ENCODE measurements at places on chromosomes 1 and 21.

- DNase-seq: no peak
Measured at GRCh38 chr1:146036241-146036964, 14.9 kb upstream of the HJV start.

DNA sequence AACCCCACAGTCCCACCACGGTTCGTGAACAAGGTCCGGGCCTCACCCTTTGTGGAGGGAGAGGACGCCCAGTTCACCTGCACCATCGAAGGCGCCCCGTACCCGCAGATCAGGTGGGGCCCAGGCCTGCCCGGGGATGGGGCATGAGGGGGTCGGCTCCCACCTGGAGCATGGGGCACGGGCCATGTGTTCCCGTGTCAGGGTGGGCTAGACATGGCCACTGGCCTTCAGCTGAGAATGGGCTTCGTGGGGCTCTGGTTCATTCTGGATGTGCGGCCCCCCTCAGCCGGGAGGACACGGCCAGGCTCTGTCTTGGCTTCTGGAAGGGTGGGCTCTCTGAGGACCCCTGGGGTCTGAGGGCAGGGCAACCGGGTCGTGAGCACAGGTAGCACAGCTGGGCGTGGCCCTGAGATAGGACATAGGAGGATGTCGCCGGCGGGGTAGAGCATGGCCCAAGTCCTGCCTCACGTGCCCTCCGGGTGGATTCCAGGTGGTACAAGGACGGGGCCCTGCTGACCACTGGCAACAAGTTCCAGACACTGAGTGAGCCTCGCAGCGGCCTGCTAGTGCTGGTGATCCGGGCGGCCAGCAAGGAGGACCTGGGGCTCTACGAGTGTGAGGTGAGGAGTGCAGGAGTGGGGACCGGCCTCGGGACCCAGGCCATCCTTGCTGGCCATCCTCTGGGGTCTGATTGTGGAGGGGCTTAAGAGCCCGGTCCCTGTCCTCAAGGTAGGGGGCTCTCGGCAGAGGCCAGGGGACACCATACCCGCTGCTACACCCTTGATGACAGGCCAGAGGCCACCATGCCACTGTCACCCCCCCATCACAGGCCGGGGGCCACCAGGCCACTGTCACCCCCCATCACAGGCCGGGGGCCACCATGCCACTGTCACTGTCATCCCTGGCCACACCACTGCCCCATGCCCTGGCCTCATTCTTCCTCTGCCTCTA, 55.5 kb downstream of the TRIM11 start:
- DNase-seq: no peak

DNA sequence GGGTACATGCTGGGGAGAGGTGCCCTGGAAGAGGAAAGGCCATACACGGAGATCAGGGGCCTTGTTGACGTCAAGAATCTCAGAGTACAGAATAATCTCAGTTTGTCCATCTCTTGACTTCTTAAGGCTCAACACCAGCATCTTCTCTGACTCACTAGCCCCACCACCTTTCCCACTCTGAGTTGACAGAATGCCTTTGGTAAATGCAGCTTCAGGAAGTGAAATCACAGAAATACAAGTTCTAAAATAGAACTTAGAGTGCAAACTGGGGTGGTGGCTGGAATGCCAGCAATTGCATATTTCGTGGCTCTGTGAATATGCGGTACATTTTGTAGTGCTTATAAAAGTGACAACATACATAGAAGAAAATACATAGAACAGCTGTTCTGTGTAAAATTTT, 1.6 kb downstream of the COG2 start:
- DNase-seq: no peak

GRCh38 chr1:15683345-15684039, 628 bp upstream of the PLEKHM2 start:
- peak; percentile 62 for DNase-seq

DNA sequence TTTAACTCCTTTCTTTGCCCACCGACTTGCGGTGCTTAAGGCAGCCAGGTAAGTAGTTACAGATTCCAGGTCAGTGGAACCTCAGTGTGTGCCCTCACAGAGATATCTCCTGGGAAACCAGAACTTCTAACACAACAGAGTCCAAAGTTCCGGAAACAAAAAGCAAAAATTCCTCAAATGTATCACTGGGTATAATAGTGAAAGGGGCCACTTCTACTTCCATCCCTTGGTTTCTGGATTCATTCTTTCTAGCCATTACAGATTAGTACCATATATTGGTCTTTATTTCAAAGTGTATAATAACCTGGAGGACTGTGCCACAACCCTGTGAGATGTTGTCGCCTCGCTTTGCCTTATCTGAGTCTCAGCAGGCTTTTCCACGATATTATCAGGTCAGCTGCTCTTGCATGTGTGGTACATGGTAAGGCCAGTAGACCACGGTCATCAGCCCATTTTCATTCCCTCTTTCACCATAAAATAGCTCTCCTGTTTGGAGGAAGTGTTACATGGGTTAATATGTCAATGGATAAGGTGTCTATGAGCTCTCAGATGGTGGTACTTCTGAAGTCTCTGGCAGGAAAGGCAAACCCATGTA, 14.9 kb upstream of the VASH2 start:
- no peak for DNase-seq

DNA sequence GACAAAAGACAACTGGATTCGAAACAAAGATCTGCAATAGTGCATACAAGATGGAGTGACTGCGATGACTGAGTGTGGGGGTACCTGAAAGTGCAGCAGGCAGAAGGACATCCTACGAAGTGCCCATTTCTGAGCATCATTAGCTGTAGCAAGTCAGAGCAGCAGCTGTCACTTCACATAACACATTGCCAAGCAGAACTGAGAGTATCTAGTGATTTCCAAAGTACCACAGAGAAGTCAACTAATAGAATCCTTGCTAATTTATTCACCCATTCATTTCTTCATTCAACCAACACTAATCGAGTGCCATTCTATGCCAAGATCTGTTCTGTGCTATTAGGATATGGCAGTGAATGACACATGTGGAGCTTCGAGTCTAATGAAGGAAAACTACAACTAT, 31.6 kb upstream of the CAMSAP2 start:
- no peak for DNase-seq

DNA sequence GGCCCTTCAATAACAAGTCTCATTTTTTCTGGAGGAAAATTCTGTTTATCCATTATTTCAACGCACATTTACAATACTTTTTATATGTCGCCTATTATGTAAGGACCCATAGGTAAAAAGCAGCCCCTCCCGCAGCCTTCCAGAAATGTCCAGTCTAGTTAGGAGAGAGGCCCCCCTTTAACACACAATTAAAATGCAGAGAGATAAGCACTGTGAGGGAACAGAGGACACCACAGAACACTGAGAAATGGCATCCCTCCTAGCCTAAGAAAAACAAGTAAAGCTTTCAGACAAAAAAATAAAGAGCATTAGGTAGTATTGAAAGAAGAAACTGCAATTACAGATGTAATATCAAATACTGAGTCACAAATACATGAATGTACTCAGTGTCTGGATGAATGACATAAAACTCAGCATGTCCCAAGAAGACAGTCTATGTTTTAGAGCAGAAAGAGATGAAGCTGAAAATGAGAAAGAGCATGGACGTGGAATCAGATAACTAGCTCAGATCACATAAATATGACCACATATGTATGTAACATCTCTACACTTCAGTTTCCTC, 62.9 kb downstream of the DAB1 start:
- DNase-seq: no peak

DNA sequence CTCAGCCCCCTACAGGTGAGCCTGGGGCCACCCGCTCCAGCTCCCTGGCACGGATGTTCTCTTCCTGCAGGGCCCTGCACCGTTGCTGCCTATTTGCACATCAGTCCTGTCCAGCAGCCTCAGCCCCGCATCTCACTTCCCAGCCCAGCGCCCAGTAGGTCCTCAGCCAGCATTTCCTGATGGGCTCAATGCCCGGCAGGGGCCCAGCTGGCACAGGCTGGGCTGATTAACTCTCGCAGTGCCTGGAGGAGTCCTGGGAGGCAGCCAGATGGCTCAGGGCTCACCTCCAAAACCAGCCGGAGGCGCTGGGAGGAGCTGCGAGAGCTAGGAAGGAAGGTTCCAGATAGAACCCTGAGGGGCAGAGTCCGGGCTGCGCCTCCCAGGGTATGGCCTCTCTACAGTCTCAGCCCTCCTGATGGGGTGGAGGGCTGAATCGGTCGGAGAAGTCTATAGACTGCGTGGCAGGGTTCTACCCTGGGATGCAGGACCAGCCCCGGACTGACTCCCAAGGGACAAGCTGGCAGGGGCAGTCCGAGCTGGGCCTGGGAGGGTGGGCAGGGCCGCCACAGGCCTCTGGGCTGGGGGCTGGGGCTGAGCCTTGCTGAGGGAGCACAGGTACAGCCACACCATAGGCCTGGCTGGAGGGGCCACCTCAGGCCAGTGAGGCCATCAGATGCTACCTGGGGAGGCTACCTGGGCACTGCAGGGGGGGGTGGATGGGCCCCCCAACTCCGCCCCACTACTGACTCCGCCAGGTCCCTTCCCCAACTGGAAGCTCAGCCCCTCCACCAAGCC, 19.2 kb upstream of the CLSTN1 start:
- DNase-seq: no peak

- DNase-seq: peak; percentile 68
Measured at GRCh38 chr1:64470665-64471217, 812 bp downstream of the CACHD1 start.

DNA sequence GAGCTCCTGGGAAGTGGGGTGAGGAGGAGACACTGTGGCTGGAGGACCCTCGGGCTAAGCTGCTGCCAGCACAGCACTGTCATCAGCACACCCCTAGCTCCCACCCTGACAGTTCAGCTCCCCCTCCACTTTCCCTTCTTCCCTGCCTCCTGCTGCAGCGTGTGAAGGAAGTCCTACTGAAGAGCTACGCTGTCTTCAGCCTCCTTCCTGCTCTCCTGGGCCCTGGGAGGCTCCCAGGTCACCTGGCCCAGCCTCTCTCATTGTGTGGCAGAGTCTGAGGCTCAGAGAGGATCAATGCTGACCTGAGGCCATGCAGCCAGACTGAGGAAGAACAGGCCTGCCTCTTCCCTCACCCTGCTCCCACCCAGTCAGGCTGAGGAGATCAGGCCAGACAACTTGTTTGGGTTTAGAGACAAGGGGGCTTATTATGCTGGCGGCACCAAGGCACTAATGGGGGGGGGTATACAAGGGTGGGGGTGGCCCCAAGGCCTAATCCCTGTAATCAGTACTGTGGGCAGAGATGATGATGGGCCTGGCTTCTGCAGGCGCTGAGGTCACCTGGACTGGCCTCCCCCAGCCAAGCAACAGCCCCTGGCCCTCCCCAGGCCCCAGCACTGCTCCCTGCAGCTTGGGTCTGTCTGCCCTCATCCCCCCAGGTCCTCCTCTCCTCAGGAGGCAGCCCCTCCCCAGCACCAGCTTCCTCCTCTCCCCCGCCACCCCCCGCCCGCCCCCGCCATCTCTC, 9.1 kb downstream of the NES start:
- no peak for DNase-seq

DNA sequence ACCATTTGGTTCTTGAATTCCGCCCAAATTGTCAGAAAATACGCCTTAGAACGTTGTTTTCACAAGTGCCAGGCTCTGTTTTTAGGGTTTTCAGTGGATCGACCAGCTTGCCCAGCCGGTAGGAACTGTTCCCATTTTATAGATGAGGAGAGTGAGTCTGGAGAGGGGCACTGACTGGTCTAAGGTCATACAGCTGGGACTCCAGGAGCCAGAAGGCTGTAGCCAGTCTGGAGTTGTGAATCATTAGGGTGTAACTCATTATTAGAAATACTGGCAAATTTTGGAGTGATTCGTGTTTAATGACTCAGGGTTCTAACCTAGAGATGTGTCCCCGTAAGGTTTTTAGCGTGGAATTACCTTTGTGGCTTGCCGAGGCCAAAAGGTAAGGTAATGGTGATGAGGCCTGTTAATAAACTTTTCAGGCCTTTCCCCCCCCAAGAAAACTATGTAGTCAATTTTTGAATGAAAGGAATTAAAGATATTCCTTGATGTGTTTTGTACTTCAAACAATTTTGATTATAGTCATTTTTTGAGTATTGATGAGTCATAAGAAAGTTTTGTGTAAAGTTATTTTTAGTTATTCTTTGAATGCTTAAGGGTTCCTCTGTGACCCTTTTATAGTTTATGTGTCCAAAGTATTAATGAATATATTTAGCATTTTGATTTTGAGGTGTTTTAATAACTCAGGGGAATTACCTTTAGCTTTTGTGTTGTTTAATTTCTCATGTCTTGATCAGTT, 2.1 kb downstream of the DYRK1A start:
- no peak for DNase-seq

- DNase-seq: no peak
Measured at GRCh38 chr1:43867976-43868740, 65.4 kb upstream of the ARTN start.

DNA sequence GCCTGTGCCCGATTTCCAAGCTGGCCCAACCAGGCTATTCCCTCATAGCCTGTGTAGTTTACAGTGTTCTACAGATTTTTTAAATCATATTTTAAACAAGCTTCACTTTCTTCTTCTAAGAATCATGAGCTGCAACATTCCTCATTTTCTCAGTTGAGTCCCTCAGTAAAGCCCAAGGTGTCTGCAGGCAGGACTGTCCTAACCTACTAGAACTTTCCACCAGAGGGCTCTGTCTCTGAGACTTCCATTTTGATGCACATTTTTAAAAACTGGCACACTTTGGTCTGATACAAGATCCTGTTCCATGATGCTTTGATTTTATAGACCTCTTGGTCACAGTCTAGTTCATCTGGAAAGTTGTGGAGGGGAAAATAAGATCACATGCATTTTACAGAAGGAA, 21.6 kb upstream of the SLAMF6 start:
- no peak for DNase-seq

GRCh38 chr1:205321162-205321958, at the start of gene NUAK2:
NUAK2 (minus strand) TSS chr1:205321745; CDS start chr1:205321628, 117 bp downstream.
- DNase-seq: peak; percentile 97

DNA sequence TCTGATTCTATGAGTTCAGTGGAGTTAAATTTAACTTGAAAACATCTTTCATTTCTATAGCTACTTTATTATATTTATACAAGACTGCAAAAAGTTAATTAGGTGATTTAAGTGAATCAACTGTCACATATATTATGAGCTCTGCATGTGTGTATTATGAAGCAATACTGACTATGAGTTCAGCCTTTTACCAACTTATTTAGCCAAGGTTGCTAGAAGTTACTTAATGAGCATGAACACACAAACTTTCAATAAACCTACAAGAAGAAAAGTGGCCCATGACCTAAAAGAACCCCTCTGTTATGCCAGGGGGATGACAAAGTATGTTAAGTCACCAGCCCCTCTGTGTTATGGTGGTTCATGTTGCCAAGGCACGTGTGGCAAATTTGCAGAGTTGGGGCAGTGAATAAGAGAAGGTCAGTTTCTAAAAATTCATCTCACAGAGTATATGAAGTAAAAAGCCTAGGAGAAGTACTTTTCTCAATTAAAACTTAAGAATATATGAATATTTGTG, 86.7 kb upstream of the LYPLAL1 start:
- DNase-seq: no peak

DNA sequence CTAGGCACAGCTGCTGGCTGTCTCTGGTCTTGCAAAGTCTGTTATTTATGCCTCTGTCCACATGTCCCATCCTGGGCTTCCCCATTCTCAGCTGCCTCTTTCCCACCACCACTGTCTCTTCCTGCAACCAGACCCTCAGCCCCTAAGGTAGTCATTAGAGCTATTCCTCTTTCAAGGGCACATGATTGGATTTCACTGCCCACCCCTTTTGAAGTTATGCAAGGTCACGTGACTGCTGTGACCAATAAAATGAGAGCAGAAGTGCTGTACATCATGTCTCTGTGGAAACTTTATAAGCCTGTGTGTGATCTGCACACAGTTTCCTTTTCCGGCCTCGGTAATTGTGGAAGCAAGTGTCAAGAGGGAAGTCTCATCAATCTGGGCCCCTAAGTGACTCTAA, 136.6 kb upstream of the HMGB4 start:
- DNase-seq: no peak

- peak; percentile 26 for DNase-seq
Measured at GRCh38 chr1:159943278-159943640, 2.2 kb downstream of the IGSF9 start.

GRCh38 chr1:53183095-53183990, 13.3 kb upstream of the CPT2 start:
- no peak for DNase-seq

All from upper lobe of right lung (tissue), 1 donor.